NCI-H526 (cell line): ENCODE measurements at places on chromosomes 2 and 18.

DNA sequence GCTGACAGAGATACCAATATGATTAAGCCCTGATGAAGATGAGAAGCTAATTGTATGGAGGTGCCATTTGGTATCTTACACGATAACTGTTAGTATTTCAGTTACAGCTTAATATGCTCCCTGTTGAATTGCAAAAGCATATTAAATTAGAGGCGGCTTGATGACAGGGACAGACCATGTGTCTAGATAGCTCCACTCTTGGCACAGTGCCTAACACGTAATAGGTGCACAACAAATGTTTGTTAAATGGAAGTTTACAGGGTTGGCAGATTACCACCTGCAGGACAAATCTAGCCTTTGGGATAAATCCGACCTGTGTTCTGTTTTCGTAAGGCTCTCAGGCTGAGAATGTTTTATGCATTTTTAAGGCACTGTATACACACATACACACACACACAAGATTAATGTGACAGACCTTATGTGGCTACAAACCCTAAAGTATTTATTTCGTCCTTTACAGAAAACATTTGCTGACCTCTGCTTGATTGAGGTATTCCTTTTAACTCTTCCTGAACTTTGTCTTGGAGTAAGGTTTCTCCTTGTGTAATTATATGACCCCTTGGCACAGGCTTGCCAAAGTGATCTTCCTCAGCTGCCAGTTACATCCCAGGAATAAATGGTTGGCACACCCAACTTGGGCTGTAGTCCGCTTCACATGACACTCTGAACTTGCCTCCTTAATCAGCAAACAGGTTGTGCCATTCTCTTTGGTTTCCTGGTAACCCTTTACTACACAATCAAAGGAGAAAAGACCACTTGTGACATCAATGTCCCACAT, 348.9 kb downstream of the HRH4 start:
- no peak for DNase-seq

DNA sequence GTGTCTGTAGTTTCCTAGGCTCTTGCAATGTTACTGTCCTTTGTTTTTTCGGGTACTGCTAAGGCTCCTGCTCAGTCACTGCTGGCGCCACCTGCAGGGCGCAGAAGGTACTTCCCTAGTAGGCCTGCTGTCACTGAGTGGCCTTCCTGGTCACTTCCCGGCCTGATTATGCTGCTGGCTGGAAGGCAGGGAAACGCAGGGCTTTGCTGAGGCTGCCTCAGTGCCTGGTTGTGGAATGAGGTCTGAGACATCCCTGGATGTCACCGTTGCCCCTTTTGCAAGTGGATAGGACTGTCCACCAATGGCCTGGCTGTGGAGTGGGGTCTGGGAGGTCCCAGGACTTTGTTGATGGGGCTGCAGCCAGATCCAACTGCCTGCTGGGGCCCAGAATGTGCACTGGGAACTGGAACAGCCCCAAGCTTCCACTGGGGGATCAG, 13.1 kb downstream of the DAW1 start:
- peak; percentile 56 for DNase-seq

GRCh38 chr2:227871375-227871791, at the start of gene DAW1:
TSS of gene DAW1 (plus strand) at chr2:227871631. CDS start at chr2:227871690, 59 bp downstream.
- DNase-seq = no peak

GRCh38 chr2:210961249-210961648, 404.9 kb downstream of the CPS1 start:
- no peak for DNase-seq

DNA sequence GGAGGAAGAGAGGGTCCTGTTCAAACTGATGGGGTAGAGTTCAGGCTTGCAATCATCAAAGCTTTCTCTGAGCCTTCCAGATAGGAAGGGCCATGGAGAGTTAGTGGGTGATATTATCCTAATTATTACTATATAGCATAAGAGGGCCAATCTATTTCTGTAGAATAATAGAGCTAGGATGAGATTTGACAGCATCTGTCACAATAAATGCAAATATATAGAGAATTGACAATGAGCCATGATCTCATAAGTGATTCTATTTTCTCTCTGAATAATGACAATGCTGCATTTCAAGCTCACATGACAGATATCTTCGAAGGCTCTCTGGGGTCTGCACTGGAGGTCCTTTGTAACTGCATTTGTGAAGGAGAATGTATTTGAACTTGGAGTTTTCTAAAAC, 521.9 kb upstream of the CELF4 start:
- DNase-seq = no peak

DNA sequence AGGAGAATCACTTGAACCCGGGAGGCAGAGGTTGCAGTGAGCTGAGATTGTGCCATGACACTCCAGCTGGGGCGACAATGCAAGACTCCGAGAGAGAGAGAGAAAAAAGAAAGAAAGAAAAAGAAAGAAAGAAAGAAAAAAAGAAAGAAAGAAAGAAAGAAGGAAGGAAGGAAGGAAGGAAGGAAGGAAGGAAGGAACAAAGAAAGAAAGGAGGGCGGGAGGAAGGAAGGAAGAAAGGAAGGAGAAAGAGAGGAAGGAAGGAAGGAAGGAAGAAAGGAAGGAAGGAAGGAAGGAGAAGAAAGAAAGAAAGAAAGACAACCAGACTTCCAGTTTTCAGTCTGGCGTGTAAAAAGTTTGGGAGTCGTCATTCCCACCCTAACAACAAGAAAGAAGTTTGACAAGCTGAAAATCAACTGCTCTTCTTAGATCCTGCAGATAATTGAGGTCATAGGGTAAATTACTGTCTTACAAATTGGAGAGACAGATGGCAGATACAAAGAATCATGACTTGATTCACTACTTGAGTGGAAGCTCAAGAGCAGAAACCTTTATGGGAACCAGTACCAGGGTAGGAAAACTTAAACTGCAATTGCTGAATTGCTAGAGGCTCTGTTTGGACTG, 15.1 kb upstream of the CYP27C1 start:
- no peak for DNase-seq
